NCI-H2171 treated with DMSO at 0.1 percent for 48 hours (cell line): ENCODE measurements at places on chromosomes 2 and 18.

GRCh38 chr2:42575458-42576064 lies 7.1 kb downstream of the MTA3 start:
- no peak for DNase-seq

GRCh38 chr2:40400336-40400953 lies 51.4 kb downstream of the SLC8A1 start:
- no peak for DNase-seq

GRCh38 chr2:20015482-20016083 lies 3.1 kb upstream of the MATN3 start:
- peak; percentile 64 for DNase-seq

DNA sequence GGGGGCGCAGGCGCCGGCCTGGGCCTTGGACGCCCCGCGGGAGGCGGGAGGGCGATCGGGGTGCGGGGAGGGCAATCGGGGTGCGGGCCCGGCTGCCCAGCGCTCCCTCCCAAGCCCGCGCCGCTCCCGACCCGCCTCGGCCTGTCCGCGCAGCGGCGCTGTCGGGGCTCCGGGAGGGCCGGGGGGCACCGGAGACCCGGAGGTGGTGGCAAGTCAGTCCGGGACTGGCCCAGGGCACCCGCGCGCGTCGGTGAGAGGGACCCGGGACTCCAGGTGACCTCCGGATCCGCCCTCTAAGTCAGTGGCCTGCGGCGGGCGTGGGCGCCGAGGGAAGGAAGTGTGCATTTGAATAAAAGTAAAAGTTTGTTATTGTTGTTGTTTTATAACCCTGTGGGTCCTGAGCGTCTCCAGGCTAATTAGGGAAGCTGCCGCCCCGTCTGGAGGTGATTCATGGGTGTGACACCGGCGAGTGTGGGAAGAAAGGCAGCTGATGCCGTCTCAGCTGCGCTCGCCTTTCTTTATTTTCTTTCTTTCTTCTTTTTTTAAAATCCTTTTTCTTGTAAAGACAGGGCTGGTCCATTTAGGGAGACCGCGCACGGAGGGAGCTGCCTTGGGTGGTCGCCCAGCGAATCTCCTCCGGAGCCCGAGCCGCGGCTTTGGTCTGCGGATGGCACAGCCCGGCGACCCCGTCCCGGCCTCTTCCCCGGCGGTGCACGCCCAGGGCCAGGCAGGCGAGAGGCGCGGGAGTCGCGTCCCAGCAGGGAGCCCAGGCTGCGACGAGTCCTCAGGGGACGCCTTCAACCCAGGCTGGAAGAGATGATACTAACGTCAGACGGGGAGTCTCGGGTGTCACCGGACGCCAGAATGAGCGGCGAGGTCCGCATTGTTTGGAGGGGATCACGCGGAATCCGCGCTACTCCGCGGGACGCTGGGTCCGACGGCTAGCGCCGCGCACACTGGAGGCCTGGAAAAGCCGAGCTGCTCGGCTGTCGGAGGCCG lies 627 bp upstream of the CRACDL start:
- no peak for DNase-seq

GRCh38 chr2:207478572-207478971 lies 51.2 kb upstream of the CREB1 start:
- no peak for DNase-seq

DNA sequence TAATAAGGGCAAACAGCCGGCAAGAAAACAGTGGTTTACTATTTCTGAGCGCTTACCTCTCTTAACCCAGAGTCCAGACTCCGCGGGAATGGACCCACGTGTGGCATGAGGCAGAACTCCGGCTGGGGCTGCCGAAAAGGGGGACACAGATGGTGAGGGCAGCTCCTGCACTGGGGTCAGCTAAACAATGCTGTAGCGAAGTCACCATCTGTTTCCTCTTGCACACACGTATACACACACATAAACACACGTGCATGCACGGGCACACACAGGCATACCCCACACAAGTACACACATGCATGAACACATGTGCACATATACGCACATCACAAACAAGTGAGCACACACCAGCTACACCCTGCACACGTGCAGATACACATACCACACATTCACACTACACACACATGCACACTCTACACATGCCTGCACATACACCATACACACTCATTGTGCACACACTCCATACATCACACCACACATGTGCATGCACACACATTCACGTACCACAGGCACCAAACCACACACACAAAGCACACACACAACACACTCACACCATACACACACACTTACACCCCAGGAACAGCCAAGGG lies 105.9 kb upstream of the ID2 start:
- peak; percentile 23 for DNase-seq

GRCh38 chr2:236797411-236797810 lies 227.8 kb downstream of the ACKR3 start:
- no peak for DNase-seq

- no peak for DNase-seq
Observed at GRCh38 chr18:35620765-35621164, 39.2 kb downstream of the GALNT1 start.

GRCh38 chr18:13390196-13390595 lies 171.6 kb downstream of the LDLRAD4 start:
- peak; percentile 29 for DNase-seq

GRCh38 chr2:27024812-27025211 lies 8.0 kb upstream of the TMEM214 start:
- DNase-seq, result no peak

DNA sequence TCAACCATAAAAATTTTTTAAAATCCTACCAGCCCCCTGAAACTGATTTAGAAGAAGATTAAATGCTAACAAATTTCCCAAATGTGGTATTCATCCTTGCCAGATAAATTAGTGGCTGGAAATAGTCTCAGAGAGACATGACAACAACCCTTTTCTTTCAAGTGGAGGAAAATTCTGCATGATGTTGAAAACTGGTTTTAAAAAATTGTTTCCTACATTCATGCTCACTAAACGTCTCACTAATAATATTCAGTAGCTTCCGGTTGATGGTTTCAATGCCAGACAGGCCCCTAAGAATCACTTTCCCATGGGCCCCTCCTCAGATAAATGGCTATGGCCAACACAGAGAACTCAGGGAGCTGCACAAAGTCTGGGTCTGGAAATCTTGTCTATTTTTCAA lies 43.2 kb downstream of the NCKAP5 start:
- no peak for DNase-seq

- DNase-seq, result peak; percentile 25
Observed at GRCh38 chr2:189851174-189851826, 67.0 kb downstream of the PMS1 start.

GRCh38 chr2:55500025-55500424 lies 19.5 kb upstream of the CFAP36 start:
- DNase-seq, result no peak

DNA sequence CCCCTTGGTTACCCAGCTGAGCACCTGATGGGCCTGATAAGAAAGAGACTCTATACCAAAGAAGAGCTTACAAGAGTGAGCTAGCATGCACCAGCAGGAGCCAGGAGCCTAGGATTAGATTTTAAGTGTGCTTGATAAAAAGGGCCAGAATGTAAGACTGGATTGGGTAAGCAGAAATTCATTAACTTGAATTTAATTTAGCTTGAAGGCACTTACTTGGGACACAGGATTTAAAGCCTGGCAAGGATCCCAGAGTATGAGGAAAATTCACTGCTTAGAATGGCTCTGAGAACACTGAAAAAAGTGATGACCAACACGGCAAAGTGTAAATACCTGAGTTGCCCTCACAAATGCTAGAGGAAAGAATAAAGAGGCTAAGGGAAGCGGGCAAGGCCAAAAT lies 91.3 kb upstream of the RBBP8 start:
- no peak for DNase-seq

- no peak for DNase-seq
Observed at GRCh38 chr2:241636182-241637017, 558 bp downstream of the THAP4 start.

DNA sequence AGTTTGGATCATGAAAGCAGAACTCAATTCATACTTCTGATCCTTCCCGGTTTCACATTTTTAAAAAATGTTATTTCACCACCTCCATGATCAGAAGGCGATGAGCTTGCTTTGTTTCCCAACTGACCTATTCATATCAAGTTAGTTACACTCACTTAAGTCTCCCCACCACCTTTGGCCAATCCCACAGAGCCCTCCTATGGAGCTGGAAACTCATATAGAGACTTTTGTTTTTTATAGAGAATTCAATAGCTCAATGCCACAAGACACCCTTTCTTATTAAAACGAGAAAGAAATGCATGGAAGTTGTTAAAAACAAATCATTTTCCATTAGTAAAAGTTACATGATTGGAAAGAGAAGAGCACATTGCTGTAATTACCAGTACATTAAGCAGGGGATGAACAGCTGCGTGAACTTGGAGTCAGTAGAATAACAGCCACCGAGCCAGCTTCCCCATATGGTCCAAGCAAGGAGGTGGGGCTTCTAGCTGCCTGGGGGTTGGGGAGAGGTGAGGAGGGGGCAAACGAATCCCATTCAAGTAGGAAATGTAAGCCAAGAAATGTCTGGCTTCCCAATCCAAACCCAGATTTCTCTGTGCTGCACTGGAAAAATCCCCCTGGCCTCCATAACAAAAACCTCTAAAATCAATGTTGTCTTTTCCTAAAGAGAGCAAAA lies 614.5 kb downstream of the IRS1 start:
- peak; percentile 67 for DNase-seq

DNA sequence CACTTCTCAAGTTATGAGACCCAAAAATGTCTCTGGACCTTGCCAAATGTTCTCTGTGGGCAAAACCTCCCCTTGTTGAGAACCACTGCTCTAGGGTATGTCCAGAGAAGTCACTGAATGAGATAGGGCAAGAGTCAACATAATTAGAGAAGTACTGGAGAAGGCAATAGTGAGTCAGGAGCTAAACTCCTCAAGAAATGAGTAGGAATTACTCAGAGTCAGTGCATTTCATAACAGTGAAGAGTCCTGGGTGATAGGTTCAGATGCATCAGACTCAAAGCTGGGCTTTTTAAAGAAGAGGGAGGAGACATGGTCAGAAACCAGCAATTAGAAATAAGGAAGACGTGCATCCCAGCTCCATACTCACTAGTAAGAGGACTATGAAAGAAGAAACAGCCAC lies 38.6 kb upstream of the IHH start:
- no peak for DNase-seq

GRCh38 chr2:189150033-189150432 lies 29.5 kb downstream of the COL5A2 start:
- no peak for DNase-seq
